ENCODE measurements at places on chromosomes 4 and X. TPM values are rescaled to one million over a fixed set of nuclear protein-coding genes. Genes with fewer than 3 reads are reported as not detected.

The F11 gene
- 207 TPM for total RNA-seq

The TBL1X gene
- 15.1 TPM for total RNA-seq

The TRPC5OS gene
- not detected for total RNA-seq

DNA sequence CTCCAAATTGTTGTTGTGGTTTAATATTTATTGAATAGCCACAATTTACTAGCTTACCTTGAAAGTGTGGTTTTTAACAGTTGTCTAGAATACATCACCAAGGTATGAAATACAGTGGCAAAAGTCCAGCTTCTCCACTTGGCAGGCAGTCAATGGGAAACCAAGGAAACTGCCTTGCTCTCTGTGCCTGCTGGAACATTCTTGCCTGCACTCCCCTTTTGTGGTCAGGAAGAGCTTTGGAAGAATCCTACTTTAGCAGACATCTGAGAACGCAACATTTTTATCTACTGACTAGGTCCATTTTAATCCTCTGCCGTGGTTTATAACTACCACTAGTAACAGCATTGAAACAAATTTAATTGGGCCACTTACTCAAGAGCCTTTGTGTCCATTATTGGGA is 64.5 kb downstream of the TENM3 start:
- DNase-seq = no peak

- DNase-seq = no peak
These were observed 8.3 kb downstream of the PPM1K start for GRCh38 chr4:88275949-88276515.
